PC-9 (cell line): ENCODE measurements at places on chromosomes 12 and 14. TPM values are rescaled to one million over a fixed set of nuclear protein-coding genes. Genes with fewer than 3 reads are reported as not detected.

The CIROP gene
- total RNA-seq = not detected in 2 replicates

The IFI27 gene
- 0.83 and 1.1 TPM in 2 replicates for total RNA-seq

The TOGARAM1 gene
- 9.2 and 12.9 TPM in 2 replicates for total RNA-seq

The ETFBKMT gene
- total RNA-seq = 2.2 and 2.4 TPM in 2 replicates

The PRIMA1 gene
- total RNA-seq = not detected in 2 replicates

The SDSL gene
- 14.2 and 26.6 TPM in 2 replicates for total RNA-seq

The KLRC3 gene
- total RNA-seq = not detected in 2 replicates

The SLC15A5 gene
- total RNA-seq = not detected in 2 replicates

GRCh38 chr14:77040741-77041653, 12.5 kb upstream of the IRF2BPL start:
- H3K4me3 ChIP-seq = peak overlapping the region; percentile 41
- H3K4me1 ChIP-seq = peaks cover 97% of the 10 kb centered on the region
- no peaks in the 10 kb centered on the region for H3K27me3 ChIP-seq
- peak overlapping the region; percentile 85 for H3K27ac ChIP-seq

GRCh38 chr12:6899837-6900519, 4.6 kb upstream of the LRRC23 start:
- H3K4me3 ChIP-seq = no peak overlapping the region
- H3K36me3 ChIP-seq = no peaks in the 10 kb centered on the region
- H3K4me1 ChIP-seq = peaks cover 25% of the 10 kb centered on the region
- no peak for DNase-seq
- no peak overlapping the region for H3K27ac ChIP-seq

DNA sequence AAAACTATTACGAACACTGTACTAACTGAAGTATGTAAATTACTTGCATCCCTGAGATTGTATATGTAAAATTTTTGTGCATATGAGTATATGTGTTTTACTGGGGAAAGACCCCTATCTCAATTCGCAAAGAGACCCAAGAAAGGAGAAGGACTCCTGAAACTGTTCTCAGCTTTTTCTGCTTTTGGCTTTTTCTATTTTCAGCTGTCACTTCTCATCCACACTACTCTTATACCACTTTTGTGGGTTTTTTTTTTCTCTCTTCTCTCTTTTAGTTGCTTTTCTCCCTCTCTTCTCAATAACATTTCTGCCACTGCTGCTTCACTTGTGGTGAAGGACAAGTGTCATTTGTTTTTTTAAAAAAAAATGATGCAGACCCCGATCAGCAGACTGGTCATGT, 39.8 kb downstream of the NIN start:
- no peak overlapping the region for H3K4me3 ChIP-seq
- DNase-seq = no peak
- H3K4me1 ChIP-seq = no peaks in the 10 kb centered on the region
- H3K27ac ChIP-seq = no peak overlapping the region
- no peaks in the 10 kb centered on the region for H3K36me3 ChIP-seq
- H3K27me3 ChIP-seq = no peaks in the 10 kb centered on the region

GRCh38 chr12:26065451-26065850, 59.4 kb downstream of the BHLHE41 start:
- DNase-seq = no peak
- no peaks in the 10 kb centered on the region for H3K27me3 ChIP-seq
- peaks cover 12% of the 10 kb centered on the region for H3K4me1 ChIP-seq
- no peaks in the 10 kb centered on the region for H3K36me3 ChIP-seq
- H3K27ac ChIP-seq = no peak overlapping the region
- no peak overlapping the region for H3K4me3 ChIP-seq

- peaks cover 14% of the 10 kb centered on the region for H3K4me1 ChIP-seq
- no peak overlapping the region for H3K27ac ChIP-seq
- H3K36me3 ChIP-seq = 0 out of 2 replicates have a peak, but pooled peaks cover 3% of the 10 kb centered on the region
Measured at GRCh38 chr14:74554742-74555362, 57.2 kb downstream of the LTBP2 start.

DNA sequence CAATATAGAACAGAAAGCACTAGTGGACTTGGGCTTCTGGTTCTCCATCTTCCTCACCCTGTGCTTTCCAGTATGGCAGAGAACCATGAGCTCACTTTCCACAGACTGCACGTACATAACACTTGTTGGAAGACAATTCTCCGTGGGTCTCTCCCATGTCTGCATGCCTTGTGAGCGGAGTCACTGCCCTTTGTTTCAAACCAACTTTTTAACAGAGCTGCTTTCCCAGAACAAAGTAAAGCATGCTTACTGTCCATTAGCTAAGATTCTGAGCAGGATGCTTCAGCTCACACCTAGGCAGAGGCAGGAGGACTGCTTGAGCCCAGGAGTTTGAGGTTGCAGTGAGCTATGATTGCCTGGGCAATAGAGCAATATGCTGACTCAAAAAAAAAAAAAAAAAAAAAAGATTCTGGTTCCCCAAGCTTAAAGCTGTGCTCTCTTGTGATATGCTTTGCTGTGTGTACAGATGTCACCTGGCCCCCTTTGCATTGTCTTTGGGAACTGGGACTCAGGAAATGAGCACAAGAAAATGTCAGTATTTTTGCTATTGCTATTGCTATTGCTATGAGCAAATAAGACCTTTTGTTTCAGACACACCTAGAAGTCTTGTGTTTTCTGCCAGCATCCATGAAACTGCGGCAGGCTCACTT, 54.6 kb upstream of the PTGR2 start:
- no peaks in the 10 kb centered on the region for H3K27me3 ChIP-seq
- H3K4me1 ChIP-seq = peaks cover 50% of the 10 kb centered on the region
- no peak for DNase-seq
- no peak overlapping the region for H3K4me3 ChIP-seq

DNA sequence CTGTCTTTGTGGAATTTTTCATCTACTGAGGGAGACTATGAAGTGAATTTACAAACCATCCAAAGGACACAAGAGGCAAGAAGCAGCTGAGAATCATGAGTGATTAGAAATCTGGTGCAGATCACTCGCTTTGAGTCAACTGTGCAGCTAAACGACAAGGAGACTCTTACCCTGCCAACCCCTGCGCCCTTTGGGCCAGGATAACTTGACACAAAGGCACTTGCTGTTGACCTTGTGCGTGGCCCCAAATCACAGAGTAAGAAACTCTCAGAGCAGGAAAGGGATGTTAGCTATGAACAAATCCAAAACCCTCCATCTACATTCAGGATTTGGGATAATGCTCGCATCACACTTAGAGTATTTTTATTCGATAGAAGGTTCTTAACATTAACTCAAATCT, 11.5 kb upstream of the PARP11 start:
- H3K4me1 ChIP-seq = no peaks in the 10 kb centered on the region
- no peak overlapping the region for H3K4me3 ChIP-seq
- H3K36me3 ChIP-seq = no peaks in the 10 kb centered on the region
- H3K27ac ChIP-seq = no peak overlapping the region

DNA sequence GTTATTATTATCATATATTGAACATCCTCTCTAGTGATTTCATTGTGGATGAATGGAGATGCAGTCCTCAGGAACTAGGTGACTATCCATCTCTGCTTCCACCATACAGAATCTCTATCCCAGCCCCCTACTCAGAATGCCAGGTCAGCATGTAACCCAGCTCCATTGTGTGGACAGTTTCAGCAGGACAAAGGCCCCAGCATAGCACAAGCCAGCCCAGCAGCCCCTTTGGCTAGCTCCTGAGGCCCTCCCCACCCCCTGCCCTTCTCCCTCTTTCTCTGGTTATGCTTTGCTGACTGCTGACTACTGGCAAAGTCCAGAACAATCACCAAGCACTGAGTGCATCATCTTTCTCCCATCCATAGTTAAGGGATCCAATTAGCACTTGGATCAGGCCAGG, 5.8 kb upstream of the SPRYD4 start:
- H3K4me3 ChIP-seq = no peak overlapping the region
- H3K27me3 ChIP-seq = no peaks in the 10 kb centered on the region
- 0 out of 2 replicates have a peak, but pooled peaks cover 4% of the 10 kb centered on the region for H3K4me1 ChIP-seq
- no peaks in the 10 kb centered on the region for H3K36me3 ChIP-seq
- no peak overlapping the region for H3K27ac ChIP-seq
- DNase-seq = no peak

DNA sequence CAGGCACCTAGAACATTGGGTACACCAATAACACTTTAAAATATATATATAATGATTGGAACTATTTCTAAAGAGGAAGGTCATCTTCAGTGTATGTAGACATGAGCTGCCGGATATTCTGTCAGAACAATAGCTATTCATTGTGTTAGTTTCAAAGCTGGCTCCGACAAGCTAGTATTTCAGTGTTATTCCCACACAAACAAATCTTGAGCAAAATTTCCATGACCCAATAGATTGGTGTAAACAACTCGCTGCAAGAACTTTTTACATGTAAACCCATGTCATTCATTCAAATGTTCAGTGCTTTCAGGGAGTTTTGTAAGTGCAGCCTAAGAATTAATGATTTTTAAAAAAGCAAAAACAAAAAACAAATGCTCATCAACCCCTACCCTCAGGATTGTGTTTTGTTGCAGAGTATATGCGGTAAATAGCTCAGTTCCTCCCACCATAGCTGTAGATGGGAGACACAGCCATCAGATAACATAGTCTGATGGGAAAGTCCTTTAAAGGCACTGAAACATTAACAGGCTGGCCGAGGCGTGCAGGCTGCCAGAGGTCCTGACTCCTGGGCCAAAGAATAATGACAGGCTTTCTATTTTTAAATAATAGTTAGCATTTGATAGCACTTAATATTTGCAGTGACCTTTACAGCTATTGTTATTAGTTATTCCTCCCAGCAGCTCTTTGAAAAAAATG, 150.3 kb upstream of the ARHGAP5 start:
- no peak for DNase-seq
- no peak overlapping the region for H3K4me3 ChIP-seq
- H3K27me3 ChIP-seq = no peaks in the 10 kb centered on the region
- peaks cover 27% of the 10 kb centered on the region for H3K4me1 ChIP-seq
- H3K27ac ChIP-seq = peak overlapping the region; percentile 79

DNA sequence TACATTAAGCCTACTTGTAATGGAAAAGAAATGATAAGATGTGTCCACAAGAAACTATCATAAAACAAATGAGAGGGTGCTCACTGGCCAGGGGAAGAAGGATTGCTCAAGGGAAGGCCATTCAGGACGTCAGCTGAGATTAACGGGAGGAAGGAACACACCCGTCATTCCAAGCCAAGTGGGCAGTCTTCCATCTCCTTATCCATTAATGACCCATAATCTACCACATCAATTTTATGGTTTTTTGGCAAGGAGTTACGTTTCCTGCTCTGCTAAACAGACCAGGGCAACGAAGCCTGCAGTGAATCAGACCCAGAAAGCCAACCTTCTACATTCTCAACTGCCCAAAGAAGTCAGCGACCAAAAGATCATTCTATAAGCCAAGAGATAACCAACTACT, 25.1 kb downstream of the PRKAB1 start:
- H3K27me3 ChIP-seq = no peaks in the 10 kb centered on the region
- no peaks in the 10 kb centered on the region for H3K36me3 ChIP-seq
- H3K4me3 ChIP-seq = no peak overlapping the region
- H3K4me1 ChIP-seq = no peaks in the 10 kb centered on the region
- no peak overlapping the region for H3K27ac ChIP-seq
- no peak for DNase-seq

GRCh38 chr12:52826611-52827498, 7.3 kb downstream of the KRT79 start:
- H3K27me3 ChIP-seq = no peaks in the 10 kb centered on the region
- H3K4me1 ChIP-seq = peaks cover 8% of the 10 kb centered on the region
- DNase-seq = no peak
- H3K36me3 ChIP-seq = no peaks in the 10 kb centered on the region
- no peak overlapping the region for H3K27ac ChIP-seq

- peaks cover 65% of the 10 kb centered on the region for H3K27me3 ChIP-seq
- H3K4me1 ChIP-seq = no peaks in the 10 kb centered on the region
- no peak overlapping the region for H3K4me3 ChIP-seq
- no peak overlapping the region for H3K27ac ChIP-seq
Measured at GRCh38 chr12:130011611-130012385, 108.0 kb upstream of the TMEM132D start.

GRCh38 chr12:23760495-23760894, 189.0 kb downstream of the SOX5 start:
- DNase-seq = no peak
- no peak overlapping the region for H3K4me3 ChIP-seq
- H3K27me3 ChIP-seq = peaks cover 6% of the 10 kb centered on the region; the same call in 1 of the 2 replicates
- H3K4me1 ChIP-seq = no peaks in the 10 kb centered on the region
